ENCODE measurements at places on chromosomes 2 and 18.
A peak's percentile ranks its signal among the peaks of the same experiment; 100 is the strongest.

- no peak for DNase-seq
Measured at GRCh38 chr2:113940891-113941290, 51.0 kb downstream of the ACTR3 start.

DNA sequence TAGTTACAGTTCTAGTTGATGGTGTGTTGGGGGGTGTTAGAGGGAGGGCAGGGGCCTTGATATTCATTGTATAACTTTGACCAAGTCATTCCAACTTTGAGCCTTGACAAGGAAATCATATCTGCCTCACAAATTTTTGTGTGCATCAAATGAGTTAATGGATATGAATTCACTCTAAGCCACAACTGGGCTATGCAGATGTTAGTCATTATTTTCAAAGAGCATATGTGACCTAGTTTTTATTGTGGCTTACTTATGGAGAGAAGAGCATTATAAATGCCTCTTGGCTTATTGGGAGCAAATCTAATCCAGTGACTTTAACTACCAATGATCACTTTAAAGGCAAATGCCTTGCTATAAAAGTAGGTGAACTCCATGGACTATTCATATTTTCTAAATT, 250.2 kb downstream of the LPIN1 start:
- peak; percentile 84 for DNase-seq

DNA sequence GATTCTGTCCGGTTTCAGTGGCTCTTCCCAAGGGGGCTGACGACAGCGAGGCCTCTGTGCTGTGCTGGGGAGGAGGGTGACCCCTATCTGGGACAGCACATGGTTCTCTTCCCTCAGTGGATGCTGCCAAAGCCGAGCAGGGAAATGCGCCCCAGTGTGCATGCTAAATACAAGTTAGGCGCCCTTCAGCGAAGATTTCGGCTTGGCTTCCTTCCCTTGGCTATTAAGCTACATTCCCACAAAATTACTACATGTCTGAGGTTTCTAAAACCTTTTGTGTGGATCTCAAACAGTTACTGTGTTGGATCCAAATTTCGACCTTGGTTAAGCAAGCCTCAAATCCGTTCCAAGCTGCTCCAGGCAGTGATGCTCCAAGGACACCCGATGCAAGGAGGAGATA, 440.3 kb downstream of the NRXN1 start:
- peak; percentile 16 for DNase-seq

DNA sequence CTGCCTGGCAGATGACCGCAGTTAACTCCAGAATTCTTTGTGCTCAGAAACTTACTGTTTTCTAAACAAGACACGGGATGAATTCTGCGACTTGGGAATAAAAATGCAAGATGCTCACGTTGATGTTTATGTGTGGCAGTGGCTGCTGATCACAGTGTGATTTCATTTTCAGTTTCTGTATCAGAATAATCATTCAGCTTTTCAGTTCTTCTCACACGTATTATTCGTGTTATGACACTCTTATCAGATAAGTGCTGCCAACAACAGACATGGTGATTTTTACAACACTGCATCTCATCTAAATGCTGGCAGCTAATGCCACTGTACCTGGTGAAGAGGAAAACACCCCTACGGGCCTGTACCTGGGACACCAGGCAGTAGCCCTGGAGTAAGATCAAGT, 272.9 kb upstream of the REV1 start:
- no peak for DNase-seq

DNA sequence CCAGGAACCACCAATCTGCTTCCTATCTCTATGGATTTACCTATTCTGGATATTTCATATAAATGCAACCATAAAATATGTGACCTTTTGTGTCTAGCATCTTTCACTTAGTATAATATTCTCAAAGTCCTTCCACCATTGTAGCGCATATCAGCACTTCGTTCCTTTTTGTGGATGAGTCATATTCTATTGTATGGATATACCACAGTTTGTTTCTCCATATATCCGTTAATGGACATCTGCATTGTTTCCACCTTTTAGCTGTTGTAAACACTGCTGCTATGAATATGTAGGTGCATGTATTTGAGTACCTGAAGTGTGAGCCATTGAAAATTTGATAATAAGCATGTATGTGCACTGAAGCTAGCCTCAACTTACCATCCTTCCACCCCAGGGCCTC, 80.1 kb downstream of the NBAS start:
- DNase-seq: no peak

GRCh38 chr2:179349670-179350303, 85.2 kb upstream of the SESTD1 start:
- no peak for DNase-seq

- DNase-seq: no peak
Measured at GRCh38 chr2:218036371-218036770, 32.7 kb upstream of the RUFY4 start.

- peak; percentile 46 for DNase-seq
Measured at GRCh38 chr2:190879474-190880377, 895 bp upstream of the GLS start.

GRCh38 chr2:238431456-238431855, 4.7 kb downstream of the ASB1 start:
- no peak for DNase-seq

Data from fibroblast of skin of abdomen (primary cell).